ENCODE measurements at places on chromosomes 5 and 9.

GRCh38 chr9:18237776-18238175 lies 236.2 kb upstream of the ADAMTSL1 start:
- DNase-seq = no peak

DNA sequence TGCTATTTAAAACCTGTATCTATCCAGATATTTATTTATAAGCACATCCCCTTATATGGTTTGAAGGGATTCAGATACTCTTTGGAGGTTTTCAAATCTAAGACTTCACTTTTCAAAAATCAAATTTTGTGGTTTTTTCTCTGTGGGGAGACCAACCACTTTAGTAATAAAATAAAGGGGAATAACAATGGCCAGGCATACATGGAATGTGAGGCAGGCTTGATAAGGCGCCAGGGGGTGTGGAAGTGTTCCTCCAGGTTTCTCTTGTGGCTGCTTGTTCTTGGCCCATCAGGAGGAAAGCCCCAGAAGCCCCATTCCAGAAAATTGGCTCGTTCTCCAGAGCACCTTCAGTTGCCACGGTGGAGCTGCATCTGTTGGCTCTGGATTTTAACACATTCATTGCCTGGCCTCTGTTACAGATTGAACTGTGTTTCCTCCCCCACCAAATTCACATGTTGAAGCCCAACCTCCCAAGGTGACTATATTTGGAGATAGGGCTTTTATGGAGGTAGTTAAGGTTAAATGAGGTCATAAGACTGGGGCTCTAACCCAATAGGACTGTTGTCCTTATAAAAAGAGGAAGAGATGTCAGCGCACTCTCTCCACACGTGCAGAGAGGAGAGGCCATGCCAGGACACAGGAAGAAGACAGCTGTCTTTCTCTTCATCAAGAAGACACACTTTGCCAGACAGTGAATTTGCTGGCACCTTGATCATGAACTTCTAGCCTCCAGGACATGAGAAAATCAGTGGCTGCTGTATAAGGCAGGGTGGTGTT lies 195.9 kb downstream of the TMEM38B start:
- no peak for DNase-seq

DNA sequence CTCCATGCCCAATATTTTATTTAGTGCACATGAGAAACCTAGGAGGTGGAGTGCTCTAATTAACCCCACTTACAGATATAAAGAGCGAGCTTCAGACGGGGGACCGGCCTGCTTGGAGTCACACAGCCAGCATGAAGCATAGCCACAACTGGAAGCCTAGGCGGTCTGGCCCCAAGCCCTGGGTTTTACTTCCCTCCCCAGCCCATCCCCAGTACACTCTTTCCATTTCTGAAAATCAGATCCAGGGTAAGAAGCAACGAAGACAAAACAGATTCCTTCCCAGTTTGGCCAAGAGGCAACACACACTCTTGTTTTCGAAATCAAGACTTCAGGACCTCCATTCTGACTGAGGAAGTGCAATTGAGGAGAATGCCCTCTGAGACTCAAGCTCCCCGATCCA lies 27.1 kb downstream of the KCNMB1 start:
- no peak for DNase-seq

DNA sequence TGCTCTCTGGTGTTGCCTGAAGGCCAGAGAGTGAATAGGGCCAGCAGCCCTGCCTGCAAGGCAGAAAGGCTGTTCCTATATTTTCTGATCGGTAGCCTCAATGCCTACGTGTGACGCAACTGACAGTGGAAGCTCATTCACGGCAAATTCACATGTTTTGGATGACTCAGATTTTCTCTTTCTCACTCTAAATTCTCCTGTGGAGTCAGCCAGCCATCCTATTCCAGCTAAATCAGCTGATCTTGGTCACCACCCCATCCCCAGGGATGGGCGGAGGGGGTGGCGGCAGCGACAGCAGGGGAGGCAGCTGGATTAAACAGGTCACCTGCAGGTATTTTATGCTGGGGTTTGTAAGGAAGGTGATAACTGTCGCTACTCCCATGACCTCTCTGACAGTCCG lies 52.3 kb downstream of the ZNF510 start:
- DNase-seq = no peak

DNA sequence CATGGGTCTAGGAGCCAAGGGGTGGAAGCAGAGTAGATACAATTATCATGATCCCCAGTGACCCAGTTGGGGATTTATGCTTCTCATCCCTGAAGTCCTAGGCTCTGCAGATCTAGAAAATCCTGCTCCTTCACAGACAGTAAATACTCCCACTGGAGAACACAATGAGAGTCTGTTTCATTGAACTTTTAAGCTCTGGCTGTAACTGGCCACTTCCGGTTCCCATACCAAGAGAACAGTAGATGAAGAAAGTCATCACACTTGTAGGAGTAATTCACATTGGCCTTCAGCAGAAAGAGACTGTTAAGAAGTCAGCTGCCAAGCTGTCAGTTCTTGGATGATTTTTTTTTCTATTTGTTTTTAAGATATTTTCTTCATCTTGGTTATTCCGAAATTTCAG lies 597.1 kb downstream of the ACTL7B start:
- no peak for DNase-seq

All from cerebellar cortex (tissue), 1 donor.